AG09319 (cell line): ENCODE measurements at places on chromosomes 7 and 10.
A peak's percentile ranks its signal among the peaks of the same experiment; 100 is the strongest.

- DNase-seq = no peak
Measured at GRCh38 chr7:87702326-87702725, 74.1 kb downstream of the RUNDC3B start.

GRCh38 chr10:62116896-62117295 lies 151.7 kb downstream of the RTKN2 start:
- no peak for DNase-seq

DNA sequence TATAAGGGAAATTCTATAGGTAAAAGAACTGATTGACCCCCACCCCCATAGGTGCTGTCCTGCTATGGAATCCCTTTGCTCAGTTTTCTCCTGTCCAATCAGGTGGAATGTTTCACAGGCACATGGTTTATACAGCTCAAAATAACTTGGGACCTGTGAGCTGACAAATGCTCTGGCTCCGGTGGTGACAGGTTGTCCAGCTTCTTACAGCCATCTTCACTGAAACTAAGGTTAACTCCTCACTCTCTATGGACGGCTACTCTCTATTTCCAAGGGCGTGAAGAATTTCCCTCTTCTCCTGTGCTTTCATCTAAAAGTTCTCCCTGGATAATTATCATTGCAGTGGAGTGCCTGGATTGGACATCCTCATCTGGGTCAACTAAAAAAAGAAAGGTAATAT lies at the start of gene MYPN:
Gene MYPN, plus strand, starts transcription at position 158 of the 400 bp plus-strand sequence. CDS start 11,951 bp downstream, outside the sequence.
- DNase-seq = no peak

GRCh38 chr10:17143055-17143690 lies 13.6 kb upstream of the CUBN start:
- DNase-seq = no peak

- no peak for DNase-seq
Measured at GRCh38 chr10:20128811-20129210, 312.6 kb downstream of the PLXDC2 start.

- DNase-seq = no peak
Measured at GRCh38 chr10:85152496-85152895, 824.1 kb downstream of the CCSER2 start.

- DNase-seq = peak; percentile 31
Measured at GRCh38 chr7:83410989-83411591, 237.8 kb downstream of the SEMA3E start.

- DNase-seq = no peak
Measured at GRCh38 chr10:113982769-113983168, 60.9 kb upstream of the ADRB1 start.

DNA sequence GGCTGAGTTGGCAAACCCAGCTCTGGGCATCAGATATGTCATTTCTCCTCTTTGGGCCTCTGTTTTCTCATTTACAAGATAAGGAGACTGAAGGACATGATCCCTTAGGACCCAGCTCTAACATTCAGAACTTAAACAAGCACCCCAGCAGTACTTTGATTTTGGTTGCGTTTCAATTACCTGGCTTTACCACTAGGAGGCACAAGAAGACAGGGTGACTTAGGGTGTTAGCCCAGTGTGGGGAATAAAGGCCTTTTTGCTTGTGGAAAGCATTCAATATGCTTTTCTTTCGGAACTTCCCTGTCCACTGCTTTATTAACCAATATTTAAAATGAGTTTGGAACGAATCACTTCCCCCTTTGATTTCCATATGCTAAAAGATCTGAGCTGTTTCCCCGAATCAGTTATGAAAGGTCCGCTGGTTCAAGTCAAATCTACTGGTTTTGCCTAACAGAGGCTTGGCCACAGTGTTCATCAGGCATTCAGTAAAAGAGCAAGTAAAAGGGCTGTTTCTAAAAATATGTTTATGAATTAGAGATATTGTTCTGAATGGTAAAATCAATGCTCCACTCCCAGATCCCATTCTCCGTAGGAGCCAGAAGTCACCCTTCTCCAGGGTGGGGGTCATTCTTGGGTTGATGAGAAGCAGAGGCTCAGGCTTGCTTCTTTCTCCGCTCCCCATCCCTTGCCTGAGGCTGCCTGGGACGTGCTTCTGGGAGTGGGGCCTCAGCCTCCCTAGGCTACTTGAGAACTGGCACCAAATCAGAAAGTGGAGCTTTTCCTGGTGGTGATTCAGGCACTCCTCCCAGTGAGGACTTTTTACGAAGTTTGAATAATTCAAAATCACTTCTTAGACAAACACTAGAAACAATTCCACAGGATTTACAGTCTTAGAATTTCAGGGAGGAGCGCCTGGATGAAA lies 105.5 kb downstream of the MYOF start:
- peak; percentile 72 for DNase-seq

DNA sequence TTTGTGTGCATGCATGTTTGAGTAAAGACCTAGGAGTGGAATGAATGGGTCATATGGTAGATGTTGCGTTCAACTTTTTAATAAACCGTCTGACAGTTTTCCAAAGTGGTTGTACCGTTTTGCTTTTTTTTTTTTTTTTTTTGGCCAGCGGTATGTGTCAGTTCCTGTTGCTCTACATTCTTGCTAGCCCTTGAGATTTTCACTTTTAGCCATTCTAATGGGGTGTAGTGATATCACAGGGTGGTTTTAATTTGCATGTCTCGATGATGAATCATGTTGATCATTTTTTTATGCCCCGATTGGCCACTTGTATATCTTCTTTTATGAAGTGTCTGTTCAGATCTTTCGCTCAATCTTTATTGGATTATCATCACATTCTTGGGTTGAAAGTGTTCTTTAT lies 320.7 kb downstream of the CAMK1D start:
- no peak for DNase-seq

DNA sequence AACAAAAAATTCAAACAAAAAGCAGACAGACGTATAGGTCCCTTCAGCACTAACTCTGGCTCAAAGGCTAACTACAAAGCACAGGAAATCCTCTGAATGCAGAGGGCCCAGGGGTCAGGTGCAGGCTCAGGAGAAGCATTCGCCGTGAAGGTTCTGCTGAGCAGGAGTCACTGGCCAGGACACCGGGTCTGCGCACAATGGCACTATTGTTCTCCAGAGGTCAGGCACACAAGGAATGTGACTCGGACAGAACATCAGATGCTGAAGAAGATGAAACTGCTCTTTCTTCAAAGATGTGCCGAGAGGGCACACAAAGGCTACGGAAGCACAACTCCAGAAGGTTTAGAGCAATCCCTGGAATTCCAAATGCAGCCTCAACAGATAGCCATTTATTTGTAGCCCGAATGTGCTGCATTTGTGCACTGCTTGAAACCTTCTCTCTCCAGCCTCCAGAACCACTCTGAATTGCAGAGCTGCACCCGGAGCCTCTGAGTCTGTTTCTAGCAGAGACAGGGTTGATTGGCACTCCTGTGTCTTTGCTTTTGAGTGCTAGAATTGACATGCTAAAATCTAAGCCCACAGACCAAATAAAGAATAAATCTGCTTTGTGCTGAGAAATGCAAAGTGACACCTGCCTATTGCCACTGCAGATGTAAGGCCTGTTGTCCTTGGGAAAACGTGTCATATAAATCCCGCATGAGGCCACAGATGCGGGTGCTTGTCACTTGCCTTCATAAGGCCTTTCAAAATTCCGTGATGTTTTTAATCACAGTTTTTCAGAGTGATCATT lies 85.4 kb upstream of the AFAP1L2 start:
- no peak for DNase-seq

DNA sequence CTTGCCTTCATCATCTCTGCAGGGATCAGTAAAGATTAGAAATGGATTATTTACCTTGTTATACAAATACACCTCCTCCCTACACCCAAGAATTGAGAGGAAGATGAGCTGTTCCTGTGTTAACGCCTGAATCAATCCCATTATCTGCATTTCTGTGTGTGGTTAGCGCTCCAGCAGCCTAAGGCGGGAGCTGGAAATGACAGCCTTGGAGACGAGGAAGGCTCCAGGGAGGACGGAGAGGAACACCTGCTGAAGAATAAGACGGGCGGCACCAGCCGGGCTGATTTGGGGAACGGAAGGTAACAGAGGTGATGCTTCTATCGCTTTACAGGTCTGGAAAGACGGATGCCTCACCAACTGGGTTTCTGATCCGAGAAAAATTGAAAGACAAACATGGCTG lies 34.2 kb upstream of the DDC start:
- no peak for DNase-seq

DNA sequence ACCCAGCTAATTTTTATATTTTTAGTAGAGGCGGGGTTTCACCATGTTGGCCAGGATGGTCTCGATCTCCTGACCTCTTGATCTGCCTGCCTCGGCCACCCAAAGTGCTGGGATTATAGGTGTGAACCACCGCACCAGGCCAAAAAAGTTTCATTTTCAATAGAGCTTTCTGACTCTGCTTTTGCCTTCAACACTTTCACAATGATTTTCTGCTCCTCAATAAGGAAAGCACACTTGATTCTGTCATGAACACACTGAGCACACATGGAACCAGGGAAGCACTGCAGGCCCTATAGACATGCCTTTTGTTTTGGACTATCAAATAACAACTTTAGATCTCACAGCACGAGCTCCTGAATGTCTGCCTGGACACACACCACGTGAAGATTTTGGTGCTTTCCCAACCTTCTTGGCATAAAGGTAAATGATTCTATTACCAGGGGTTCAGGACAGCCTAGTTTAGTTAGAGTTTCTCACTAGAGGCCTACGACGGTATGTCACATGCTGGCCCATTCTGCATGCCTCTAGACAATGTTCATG lies 8.0 kb downstream of the RRP12 start:
- DNase-seq = no peak

- DNase-seq = no peak
Measured at GRCh38 chr7:103811997-103812396, 177.5 kb downstream of the RELN start.

DNA sequence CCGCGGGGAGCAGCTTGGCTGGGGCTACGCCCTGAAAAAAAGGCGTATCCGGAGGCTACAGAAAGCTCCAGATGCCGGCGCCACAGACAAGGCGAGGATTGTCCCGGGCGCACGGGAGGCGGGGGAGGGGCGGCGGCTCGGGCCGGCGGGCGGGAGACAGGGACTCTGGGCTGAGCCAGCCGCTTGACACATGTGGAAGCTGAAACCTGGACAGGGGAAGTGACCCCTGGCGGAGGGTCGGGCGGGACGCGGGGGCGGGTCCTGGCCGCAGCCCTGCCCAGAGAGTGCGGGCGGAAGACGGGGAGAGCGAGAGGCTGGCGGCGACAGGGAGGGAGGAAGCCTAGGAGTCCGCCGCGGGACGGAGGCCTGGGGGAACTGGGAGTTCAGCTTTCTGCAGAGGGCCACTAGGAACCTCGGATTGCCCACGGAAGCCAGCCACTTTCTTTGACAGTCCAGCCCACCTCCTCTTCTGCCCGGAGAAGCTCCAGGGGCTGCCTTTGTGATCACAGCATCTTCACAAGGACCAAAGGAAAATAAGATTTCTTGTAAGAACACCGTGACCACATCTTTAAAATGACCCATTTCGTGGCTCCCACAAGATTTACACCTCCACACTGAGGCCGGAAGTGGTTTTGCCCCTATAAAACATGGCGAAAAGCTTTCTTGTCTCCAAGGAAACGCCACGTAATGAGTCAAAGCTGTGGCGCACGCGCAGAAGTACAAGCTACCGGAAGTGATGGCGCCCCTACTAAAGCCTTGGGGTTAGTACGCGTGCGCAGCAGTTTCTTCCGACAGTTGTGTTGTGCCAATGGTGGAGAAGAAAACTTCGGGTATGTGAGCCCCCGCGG lies at the start of the genes PLOD3 and ZNHIT1:
Gene PLOD3, minus strand, starts transcription at position 194 of the 848 bp plus-strand sequence. CDS start 307 bp downstream, outside the sequence.
Gene ZNHIT1, plus strand, starts transcription at position 778 of the 848 bp plus-strand sequence. Its CDS starts 31 bp downstream, at position 809.
- peak; percentile 96 for DNase-seq

GRCh38 chr10:69086001-69086509 lies 1.8 kb upstream of the SRGN start:
- no peak for DNase-seq

DNA sequence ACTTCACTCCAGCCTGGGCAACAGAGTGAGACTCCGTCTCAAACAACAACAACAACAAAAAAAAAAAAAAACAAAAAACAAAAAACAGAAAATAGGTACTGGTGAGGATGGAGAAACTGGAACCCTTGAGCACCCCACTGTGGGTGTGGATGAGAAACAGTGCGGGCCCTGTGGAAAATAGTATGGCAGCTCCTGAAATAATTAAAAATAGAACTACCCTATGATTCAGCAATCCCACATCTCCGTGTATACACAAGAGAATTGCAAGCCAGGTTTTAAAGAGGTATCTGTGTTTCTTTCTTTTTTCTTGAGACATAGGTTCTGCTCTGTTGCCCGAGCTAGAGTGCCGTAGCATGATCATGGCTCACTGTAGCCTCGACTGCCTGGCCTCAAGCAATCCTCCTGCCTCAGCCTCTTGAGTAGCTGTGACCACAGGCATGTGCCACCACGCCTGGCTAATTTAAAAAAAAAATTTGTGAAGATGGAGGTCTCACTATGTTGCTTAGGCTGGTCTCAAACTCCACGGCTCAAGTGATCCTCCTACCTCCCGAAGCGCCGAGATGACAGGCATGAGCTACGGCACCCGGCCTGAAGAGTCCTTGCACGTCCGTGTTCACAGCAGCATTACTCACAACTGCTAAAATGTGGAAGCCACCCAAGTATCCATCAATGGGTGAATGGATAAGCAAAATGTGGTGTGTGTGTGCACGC lies 39.5 kb downstream of the EBF3 start:
- DNase-seq = no peak

DNA sequence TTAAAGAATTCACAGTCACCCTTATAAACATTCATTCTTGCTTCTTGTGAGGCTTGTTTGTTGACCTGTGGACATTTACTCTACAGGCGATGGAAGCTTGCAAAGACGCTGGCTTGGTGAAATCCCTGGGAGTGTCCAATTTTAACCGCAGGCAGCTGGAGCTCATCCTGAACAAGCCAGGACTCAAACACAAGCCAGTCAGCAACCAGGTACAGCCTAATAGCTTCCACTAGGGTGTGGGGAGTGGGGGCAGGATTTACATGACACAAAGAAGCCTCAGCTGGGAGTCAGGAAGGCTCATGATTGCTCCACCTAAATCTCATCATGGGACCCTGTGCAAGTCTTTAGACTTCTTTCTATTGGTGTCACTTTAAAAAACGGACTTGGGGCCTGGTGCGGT lies 29.0 kb downstream of the AKR1D1 start:
- no peak for DNase-seq

DNA sequence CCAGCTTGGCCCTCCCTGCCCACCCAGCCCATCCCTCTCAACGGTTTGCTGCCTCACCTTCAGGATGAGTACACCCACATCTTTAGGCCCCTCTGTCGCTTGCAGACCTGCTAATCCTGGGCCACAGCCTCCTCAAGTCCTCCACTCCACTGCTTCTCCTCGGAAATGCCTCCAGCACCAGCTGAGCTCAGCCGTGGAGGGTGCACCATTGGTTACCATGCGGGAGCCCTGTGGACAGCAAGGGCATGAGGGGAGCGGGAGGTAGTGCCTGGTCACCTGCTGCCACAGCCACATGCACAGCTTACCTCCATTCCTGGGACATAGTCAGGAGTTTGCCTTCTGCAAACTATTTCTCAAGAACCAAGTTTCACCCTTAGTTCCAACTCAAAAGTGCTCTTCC lies 286.3 kb upstream of the ZMIZ1 start:
- DNase-seq = no peak

DNA sequence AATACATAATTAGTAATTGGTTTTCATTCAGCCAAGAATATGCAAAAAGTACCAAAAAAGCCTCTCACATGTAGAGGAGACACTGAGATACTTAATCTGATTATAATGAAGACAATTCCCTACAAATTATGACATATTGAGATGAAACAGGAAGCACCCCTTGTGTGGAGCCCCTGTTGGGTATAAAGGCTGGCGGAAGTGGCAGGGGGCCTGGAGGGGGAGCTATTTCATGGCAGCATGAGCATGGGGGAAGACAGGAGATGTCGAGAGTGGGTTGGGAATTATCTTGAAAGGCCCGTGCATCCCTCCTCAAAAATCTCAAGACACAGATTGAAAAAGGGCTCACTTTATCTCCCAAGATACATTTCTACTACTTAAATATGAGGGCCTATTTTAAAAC lies 96.9 kb downstream of the PIP4K2A start:
- DNase-seq = no peak
